ENCODE measurements at places on chromosomes 5 and 9.

DNA sequence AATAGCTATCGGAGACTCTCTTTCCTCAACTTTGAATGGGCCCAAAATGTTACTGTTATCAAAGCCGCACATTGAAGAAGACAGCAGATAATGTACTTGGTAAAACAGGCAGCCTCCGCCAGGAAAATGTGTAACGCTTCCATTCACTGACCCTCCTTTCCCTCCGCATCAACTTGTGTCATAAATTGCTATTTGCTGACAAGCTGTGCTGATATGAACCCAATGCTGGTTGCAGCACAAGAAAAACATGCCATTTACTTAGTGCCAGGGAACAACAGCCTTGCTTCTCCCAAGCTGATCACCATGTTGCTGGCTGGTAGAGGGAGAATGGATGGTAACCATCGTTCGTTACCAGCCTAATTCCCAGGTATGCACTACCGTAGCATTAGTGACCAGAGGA lies 162.6 kb upstream of the PPP1R2B start:
- no peak for DNase-seq

DNA sequence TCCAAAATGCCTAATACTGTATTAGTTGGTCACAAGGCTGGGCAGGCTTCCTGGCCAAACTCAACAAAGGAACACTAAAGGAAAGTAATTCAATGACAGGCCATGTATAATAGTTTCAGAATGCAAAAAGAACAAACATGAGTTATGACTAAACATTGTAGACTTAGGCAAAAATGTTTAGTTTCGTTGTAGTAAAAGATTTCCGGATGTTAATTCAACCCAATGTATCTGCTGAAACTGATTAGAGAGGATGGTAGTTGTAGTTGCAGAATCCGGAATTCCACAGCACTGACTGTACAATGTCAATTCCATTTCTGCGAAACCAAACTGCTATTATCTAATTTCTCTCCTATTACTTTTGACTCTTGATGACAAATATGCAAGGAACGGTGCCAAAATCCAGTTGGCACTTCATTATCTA lies 117.9 kb upstream of the FST start:
- DNase-seq = no peak

- DNase-seq = no peak
These were observed 30.4 kb downstream of the AMBP start for GRCh38 chr9:114047717-114048116.

DNA sequence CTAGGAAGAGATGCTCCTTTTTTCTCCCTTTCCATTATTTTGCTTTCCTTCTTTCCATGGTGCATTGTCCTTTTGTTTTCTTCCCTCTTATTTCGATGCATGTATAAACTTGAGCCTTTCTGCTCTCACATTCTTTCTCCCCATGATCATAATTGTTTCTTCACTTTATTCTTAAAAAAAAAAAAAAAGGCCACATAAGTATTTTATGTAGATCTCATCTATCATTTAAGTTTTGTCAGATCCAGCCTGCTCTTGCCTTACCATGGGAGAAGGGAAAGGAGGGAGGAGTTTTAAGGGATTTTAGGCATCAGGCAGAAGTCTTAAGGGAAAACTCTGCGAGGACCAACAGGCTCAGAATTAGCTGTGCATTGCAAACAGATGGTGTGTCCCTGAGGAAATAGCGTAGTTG lies 11.1 kb downstream of the TGFBR1 start:
- no peak for DNase-seq
